Stimulated activated CD4-positive, alpha-beta T cell treated with anti-CD3 and anti-CD28 coated beads, Interleukin-15, amount 100 ng/mL, for 1 hour (primary cell): ENCODE measurements at places on chromosomes 7 and 10.

DNA sequence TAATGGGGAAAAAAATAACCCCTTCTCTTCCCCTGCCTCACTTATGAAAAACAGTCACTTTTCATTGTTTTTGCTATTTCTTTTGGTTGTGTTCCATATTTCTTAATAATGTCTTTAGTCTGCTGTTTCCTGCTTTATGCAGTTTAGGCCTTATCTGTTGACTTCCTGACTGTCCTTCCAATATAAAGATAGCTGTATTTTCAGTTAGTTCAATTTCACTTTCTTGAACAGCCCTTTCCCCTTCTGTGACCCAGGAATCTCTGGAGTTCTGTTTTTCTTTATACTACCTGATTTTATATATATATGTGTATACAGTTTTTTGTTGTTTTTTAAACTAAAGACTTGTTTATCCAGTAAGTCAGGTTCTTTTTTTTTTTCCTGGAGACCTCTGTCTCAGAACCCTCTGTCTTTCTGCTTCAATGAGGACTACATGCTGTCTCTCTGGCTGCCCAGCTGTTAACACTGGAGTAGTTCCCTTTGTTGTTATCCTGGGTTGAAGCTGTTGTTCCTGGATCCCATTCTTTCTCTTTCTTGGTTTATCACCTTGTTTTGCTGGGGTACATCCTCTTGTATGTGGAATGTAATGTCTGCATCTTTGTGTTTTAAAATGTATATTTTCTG is 87.2 kb downstream of the GSDME start:
- DNase-seq: no peak

DNA sequence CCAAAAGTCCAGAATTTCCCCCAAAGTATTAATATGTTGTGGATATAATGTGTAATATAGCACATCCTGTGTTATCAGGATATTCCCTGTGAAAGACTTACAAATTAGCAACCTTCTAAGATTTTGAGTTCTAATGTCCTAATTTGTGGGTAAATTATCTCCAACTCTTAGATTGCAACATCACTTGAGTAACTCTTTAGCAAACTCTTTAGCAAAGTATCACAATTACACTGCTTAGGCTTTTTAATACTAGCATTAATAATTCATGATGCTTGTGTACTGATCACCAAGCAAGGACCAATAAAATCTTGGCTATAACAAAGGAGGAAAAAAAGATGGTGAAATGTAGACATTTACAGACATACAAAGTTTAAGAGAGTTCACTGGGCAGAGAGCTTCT is 27.7 kb downstream of the HIP1 start:
- no peak for DNase-seq

GRCh38 chr10:4755286-4755989 is 70.6 kb upstream of the AKR1E2 start:
- DNase-seq: no peak

DNA sequence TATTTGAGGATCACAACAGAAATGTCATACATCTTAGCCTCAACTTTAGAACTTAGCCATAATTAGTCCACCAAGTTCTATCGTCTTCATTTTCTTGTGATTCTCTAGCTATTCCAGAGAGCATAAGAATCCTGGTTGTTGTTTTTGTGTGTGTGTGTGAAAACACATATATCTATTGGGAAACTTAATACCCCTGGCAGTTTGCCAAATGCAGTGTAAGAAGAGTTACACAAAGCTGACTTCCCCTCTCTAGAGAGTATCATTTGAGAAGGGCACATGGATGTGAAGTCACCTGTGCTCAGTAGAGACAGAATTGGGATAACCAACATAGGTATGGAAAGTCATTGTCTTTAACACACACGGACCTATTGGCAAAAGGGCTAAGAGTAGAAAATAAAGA is 19.3 kb downstream of the FOXI2 start:
- no peak for DNase-seq

GRCh38 chr10:123146013-123146893 is 1.7 kb upstream of the HMX2 start:
- no peak for DNase-seq

- no peak for DNase-seq
Measured at GRCh38 chr7:155579565-155579964, 33.2 kb upstream of the CNPY1 start.

DNA sequence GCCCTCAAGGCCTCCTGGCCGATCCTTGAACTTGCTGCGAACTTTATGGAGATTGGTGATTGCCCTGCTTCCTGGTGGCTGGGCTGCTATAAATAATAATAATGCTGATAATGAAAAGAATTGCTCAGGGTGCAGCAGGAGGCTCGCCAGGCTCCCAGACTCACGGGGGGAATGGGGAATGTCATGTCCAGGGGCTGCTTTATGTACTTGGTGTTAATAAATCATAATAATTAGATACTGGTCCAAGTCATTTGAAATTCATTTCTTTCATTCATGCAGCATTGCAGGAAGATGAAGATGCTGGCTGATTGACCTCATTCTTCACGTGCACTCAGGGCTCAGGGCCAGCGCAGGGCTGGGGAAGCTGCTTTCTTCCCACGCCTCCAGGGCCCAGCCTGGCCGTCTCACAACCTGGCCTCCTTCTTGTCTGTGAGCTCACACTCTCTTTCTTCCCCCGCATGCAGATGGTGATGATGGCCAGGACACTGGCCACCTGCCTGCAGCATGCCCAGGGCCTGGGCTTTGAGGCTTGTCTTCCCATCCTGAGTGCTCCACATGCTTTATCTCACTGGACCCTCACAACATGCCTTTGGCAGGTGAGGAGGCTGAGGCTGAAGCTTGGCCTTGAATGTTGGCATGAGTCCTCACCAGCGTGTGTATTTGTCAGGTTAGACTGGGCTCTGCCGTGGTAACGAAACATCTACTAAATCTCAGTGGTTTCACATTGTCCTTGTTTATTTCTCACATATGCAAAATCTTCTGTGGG is 138.4 kb upstream of the TNS3 start:
- DNase-seq: no peak

DNA sequence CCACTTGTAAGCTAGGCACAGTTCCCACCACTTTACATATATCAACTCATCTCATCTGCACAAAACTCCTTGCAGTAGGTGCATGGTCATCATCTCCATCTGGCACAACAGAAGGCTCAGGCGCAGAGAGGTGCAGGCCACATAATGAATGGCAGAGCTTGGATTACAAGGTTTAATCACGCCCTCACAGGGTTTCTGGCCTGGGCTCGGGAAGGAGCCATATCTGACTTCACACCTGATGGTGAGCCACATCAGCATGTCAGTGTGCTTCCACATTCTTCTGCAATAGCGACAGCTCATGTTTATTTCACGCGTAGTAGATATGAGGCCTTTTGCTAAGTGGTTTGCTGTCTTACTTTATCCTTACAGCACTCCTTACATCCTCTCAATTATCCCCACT is 650.2 kb downstream of the INHBA start:
- DNase-seq: no peak

DNA sequence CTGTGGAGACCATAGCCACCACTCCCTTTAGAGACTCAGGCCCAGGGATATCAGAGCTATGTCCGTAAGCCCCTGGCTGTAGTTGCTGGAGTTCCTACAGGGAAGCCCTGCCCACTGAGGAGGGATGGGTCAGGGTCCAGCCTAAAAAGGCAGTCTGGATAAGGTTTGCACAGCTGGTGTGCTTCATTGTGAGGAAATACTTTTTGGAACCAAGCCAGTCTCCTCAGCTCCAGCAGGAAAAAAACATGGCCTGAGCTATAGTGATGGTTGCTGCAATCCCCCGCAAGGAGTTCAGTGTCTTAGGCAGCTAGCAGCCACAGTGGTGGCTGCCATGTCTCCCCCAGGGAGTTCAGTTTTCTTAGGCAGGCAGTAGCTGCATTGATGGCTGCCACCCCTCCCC is 52.6 kb upstream of the CYP2C8 start:
- DNase-seq: no peak

GRCh38 chr7:94382746-94383145 is 11.9 kb upstream of the COL1A2 start:
- no peak for DNase-seq

DNA sequence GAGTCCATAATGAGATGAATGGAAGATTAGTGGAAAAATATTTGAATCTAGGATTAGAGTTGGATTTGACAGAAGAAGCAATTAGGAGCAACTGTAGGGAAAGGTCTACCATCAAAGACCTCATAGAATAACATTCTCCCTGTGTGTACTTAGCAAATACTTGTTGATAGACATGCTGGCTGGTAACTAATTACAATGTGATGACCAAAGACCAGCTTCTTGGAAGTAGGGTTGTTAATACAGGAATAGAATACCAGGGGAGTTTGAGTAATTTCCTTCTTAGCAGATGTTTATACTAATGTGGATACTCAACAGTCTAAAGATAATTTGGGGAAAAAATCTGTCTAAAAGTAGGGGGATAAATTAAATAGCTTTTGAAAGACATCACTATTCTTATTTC is 357.5 kb upstream of the BMPER start:
- DNase-seq: no peak

GRCh38 chr7:142180426-142180825 is 68.9 kb downstream of the MGAM2 start:
- DNase-seq: no peak

- DNase-seq: no peak
Measured at GRCh38 chr7:18175801-18176450, 148.3 kb upstream of the PRPS1L1 start.

- peak; percentile 13 for DNase-seq
Measured at GRCh38 chr10:97731346-97732051, 5.4 kb upstream of the ZFYVE27 start.

- no peak for DNase-seq
Measured at GRCh38 chr10:26222563-26222962, 6.0 kb downstream of the GAD2 start.

GRCh38 chr10:62332406-62332805 is 41.8 kb upstream of the ZNF365 start:
- no peak for DNase-seq

DNA sequence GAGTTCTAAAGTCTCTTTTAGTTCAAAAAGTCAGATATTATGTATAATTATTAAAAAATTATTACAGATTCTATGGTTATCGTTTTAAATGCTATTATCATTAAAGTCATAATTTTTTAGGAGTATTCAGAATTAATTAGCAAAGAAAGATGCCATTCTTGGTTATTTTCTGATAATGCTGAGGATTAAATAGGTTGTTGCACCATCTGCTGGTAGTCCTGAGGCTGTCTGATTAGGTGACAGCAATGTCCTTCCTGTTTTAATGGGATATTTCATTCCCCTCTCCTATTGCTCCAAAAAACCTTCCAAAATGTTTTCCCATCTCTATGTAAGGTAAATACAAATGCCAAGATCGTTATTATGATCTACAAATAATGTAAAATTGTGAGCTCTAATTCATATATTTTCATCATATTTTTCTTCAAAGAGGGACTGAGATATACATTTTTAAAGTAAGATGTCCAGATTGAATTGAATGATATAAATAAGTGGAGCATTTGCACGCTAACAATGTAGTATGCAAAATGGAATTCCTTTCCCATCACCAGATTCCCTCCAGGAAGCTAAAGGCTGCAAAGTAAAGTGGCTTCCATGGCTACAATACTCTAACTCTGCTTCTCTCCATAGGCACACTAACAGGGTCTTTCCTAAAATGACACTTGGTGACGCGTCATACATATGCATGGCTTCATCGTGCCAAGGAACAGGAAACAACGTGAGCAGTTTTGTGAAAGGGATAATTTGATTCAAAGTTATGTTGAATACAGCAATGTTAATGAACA is 58.8 kb upstream of the AKR1E2 start:
- DNase-seq: no peak
